ENCODE measurements at places on chromosomes 1 and 21. TPM values are rescaled to one million over a fixed set of nuclear protein-coding genes. Genes with fewer than 3 reads are reported as not detected.

DNA sequence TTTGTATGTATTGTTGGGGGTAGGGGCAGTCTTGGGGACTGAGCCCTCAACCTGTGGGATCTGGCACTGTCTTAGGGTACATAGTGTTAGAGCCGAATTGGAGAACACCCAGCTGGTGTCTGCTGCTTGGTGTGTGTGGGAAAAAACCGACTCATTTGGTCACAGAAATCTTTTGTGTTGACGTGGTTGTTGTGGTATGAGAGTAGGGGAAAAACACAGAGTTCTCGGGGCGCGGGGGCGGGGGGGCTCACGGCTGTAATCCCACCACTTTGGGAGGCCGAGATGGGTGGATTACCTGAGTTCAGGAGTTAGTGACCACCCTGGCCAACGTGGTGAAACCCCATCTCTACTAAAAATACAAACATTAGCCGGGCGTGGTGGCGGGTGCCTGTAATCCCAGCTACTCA, 15.3 kb upstream of the SRSF10 start:
- DNase-seq = no peak

- no peak for DNase-seq
Observed at GRCh38 chr1:216430744-216431143, 7.5 kb upstream of the USH2A start.

GRCh38 chr1:235631816-235632215, 17.8 kb downstream of the GNG4 start:
- DNase-seq = no peak

- DNase-seq = no peak
Observed at GRCh38 chr1:166827426-166827825, 11.8 kb upstream of the POGK start.

- no peak for DNase-seq
Observed at GRCh38 chr21:46559291-46559983, 45.4 kb downstream of the S100B start.

PYCR2 gene
- 22.1 TPM for total RNA-seq

DNA sequence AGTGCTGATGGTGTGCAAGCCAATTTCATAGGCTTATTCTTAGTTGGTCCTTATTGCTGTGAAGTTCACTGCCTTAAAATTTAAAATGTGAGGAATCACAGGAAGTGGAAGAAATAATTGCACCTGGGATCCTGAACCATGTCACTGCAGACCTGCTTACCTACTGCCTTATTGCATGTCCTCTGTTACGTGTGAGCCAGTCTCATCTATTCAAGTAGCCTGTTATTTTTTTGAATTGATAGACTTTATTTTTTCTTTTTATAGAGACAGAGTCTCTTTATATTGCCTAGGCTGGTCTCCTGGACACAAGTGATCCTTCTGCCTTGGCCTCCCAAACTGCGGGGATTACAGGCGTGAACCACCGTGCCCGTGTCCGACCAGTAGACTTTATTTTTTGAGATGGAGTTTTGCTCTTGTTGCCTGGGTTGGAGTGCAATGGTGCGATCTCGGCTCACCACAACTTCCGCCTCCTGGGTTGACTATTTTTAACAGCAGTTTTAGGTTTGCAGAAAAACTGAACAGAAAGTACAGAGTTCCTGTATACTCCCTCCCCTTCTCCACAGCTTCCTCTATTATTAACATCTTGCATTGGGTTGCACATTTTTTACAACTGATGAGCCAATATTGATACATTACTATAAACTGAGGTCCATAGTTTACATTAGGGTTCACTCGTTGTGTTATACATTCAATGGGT, 14.0 kb upstream of the DISC1 start:
- DNase-seq = no peak

GRCh38 chr1:82517586-82517985, 716.9 kb downstream of the ADGRL2 start:
- peak; percentile 57 for DNase-seq

TGFB2 gene
- total RNA-seq = 40.1 TPM

SEMA6C gene
- 83.6 TPM for total RNA-seq

ASTN1 gene
- 5.0 TPM for total RNA-seq

SLC9C2 gene
- not detected for total RNA-seq

- DNase-seq = no peak
Observed at GRCh38 chr1:7322283-7322785, 448.8 kb upstream of the VAMP3 start.

- DNase-seq = peak; percentile 95
Observed at GRCh38 chr1:248838357-248839167, 538 bp downstream of the ZNF672 start.
